Panc1 (cell line): ENCODE measurements at places on chromosomes 3 and 15. TPM values are rescaled to one million over a fixed set of nuclear protein-coding genes. Genes with fewer than 3 reads are reported as not detected.

CCDC66 gene
- 11.1 TPM for total RNA-seq

ABHD17C gene
- total RNA-seq: 16.3 TPM

GALNT15 gene
- total RNA-seq: 0.10 TPM

SLC30A4 gene
- 9.3 TPM for total RNA-seq

ZNF445 gene
- total RNA-seq: 11.9 TPM

BBX gene
- 28.5 TPM for total RNA-seq

BLM gene
- total RNA-seq: 23.9 TPM

RBP2 gene
- not detected for total RNA-seq

CADPS gene
- total RNA-seq: not detected

WWTR1 gene
- 298 TPM for total RNA-seq

GOLGA6D gene
- total RNA-seq: not detected

CP gene
- 5.8 TPM for total RNA-seq

SRPRB gene
- total RNA-seq: 73.5 TPM

ZNF774 gene
- total RNA-seq: 5.2 TPM

LMOD3 gene
- total RNA-seq: not detected

CGGBP1 gene
- 47.2 TPM for total RNA-seq

TYRO3 gene
- total RNA-seq: 41.7 TPM

DAZL gene
- total RNA-seq: not detected

SLC27A2 gene
- total RNA-seq: 0.18 TPM

PLA2G4E gene
- total RNA-seq: not detected

ZMYND10 gene
- total RNA-seq: 3.6 TPM

RAB6B gene
- total RNA-seq: 49.2 TPM

CFAP20DC gene
- 4.0 TPM for total RNA-seq

CORO2B gene
- 0.36 TPM for total RNA-seq

RBMS3 gene
- 1.1 TPM for total RNA-seq

TEX55 gene
- not detected for total RNA-seq

LRRC2 gene
- total RNA-seq: not detected

ZNF385D gene
- total RNA-seq: 13.0 TPM

NRG4 gene
- 0.39 TPM for total RNA-seq

SMAD6 gene
- total RNA-seq: 45.9 TPM

B3GALNT1 gene
- total RNA-seq: 31.1 TPM

NOX5 gene
- 0.26 TPM for total RNA-seq

RETNLB gene
- not detected for total RNA-seq

SLC12A1 gene
- total RNA-seq: not detected

KLHL6 gene
- total RNA-seq: 0.03 TPM

CHDH gene
- total RNA-seq: 24.1 TPM

SEMA3G gene
- total RNA-seq: 1.6 TPM

PDIA5 gene
- total RNA-seq: 53.6 TPM

IL17RE gene
- total RNA-seq: 1.1 TPM

MINAR1 gene
- total RNA-seq: 0.62 TPM

FBXW12 gene
- not detected for total RNA-seq

CHRM5 gene
- not detected for total RNA-seq

HACD3 gene
- total RNA-seq: 83.2 TPM

TF gene
- total RNA-seq: 9.5 TPM

SLC6A1 gene
- total RNA-seq: not detected

DGKG gene
- total RNA-seq: 0.46 TPM

EHD4 gene
- 43.2 TPM for total RNA-seq
